NCI-H1092 treated with DMSO at 0.1 percent for 48 hours (cell line): ENCODE measurements at places on chromosomes 3 and 15.

GRCh38 chr3:195900436-195901355 is 7.7 kb downstream of the TNK2 start:
- no peak for DNase-seq

DNA sequence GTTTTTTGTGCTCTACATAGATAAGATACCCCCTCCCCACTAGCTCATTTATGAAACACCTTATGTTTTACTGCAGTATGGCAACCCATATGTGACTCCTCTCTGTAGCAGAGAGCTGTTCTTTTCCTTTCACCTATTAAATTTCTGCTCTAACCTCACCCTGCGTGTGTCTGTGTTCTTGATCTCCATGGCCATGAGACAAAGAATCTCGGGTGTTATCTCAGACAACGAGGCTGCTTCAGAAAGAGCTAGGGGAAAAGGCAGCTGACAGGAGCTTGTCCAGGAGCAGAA is 18.0 kb downstream of the CCR8 start:
- DNase-seq, result no peak

GRCh38 chr3:52820736-52821135 is 9.7 kb downstream of the ITIH4 start:
- peak; percentile 4 for DNase-seq

- DNase-seq, result no peak
These were observed 163.4 kb upstream of the RAP2B start for GRCh38 chr3:152998591-152998990.

DNA sequence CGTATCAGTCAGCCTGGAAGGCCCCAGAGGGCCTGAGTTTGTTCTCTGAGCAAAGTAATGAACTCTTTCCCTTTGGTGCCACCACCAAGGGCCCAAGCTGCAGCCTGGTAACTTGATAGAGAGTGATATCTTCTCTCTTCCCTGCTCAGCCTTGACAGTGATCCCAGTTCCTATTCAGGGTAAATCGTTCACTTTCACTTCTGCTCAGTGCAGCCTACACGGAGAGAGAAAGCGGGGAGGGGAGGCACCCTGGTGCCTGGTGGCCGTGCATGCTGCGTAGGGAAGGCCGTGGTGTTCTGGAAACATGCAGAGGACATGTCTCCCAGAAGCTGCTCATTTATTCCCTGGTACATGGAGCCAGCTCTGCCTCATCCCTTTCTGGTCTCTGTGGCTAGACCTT is 54.9 kb downstream of the KIF9 start:
- DNase-seq, result no peak
